Left hindlimb (tissue), 1 donor: ENCODE measurements at places on chromosomes 5 and 9.

- DNase-seq, result no peak
Observed at GRCh38 chr9:81634915-81635516, 54.3 kb downstream of the TLE1 start.

DNA sequence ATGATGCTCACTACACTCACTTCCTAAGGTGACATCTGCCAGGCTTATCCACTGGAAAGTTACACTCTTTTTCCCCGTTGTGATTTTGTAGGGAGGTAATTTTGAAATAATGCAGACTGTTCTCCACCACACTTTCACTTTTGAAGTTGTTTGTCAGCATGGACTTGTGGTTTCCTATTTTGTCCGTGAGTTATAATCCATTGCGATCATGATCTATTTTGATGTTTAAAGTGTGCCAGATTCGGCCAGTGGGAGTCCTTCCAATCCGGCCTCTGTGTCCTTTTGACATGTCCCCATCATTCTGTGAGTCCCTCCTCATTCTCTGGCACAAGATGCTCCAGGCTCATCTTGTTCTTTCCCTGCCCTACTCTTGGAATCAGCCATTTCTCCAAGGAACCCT, 211.3 kb upstream of the KLF4 start:
- no peak for DNase-seq

DNA sequence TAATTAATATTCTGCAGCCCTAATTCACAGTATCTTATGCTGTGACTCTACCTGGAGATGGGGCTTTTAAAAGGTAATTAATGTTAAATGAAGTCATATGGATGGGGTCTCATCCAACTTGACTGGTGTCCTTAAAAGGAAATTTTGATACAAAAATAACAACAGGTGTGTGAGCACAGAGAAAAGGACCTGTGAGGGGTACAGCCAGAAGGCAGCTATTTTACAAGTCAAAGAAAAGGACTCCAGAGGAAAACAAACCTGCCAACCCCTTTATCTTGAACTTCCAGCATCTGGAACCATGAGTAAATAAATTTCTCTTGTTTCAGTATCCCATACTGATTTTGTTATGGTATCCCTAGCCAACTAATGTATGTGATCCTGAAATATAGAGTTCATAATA, 250.3 kb downstream of the TMEM232 start:
- DNase-seq, result no peak

GRCh38 chr5:176647843-176648473, 674 bp downstream of the TSPAN17 start:
- no peak for DNase-seq

- DNase-seq, result no peak
Observed at GRCh38 chr9:83419961-83420360, 118.2 kb downstream of the FRMD3 start.

GRCh38 chr9:120212853-120213200, 367.1 kb downstream of the CDK5RAP2 start:
- no peak for DNase-seq

DNA sequence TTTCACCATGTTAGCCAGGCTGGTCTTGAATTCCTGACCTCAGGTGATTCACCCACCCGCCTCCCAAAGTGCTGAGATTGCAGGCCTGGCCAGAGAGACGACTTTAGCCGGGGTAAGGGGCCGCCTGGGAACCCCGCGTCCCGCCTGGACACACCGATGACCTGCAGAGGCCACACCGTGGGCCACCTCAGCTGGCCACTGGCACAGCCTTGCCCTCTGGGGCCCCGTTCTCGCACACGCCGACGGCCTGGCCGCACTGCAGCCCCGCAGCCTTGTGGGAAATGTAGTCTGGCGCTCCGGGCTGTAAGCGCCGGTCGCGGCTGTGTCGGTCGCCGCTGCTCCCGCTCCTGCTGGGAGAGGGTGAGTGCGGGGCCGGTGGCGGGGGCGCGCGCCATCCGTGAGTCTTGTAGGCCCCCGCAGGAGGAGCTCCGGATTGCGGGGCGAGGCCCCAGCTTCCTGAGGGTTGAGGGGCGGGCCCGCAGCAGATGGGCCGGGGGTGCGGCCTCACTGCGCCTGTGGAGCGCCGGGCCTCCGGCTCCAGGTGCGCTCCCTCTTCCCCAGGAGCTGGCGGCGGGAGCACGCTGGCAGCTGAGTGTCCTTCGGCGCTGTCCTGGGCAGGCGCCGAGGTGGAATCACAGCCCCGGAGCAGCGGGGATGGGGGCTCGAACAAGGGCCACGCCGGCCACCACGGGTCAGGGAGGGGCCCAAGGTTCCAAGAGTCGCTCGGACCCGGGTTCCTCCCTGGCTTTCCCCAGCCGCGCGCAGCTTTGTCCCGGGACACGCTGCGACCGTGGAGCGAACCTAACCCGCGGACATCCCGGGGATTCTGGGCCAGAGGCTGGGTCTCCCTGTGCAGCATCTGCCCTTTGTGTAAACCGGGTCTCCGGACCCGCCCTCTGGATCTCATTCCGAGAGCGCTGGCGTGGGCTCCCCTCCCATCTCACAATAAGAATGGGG, at the start of gene ZFP2:
Gene ZFP2 (plus strand): TSS at position 299 of the 957 bp plus-strand sequence. CDS start 35,401 bp downstream, outside the sequence.
- DNase-seq, result peak; percentile 78

GRCh38 chr9:36031774-36032555, 4.7 kb upstream of the RECK start:
- DNase-seq, result no peak

DNA sequence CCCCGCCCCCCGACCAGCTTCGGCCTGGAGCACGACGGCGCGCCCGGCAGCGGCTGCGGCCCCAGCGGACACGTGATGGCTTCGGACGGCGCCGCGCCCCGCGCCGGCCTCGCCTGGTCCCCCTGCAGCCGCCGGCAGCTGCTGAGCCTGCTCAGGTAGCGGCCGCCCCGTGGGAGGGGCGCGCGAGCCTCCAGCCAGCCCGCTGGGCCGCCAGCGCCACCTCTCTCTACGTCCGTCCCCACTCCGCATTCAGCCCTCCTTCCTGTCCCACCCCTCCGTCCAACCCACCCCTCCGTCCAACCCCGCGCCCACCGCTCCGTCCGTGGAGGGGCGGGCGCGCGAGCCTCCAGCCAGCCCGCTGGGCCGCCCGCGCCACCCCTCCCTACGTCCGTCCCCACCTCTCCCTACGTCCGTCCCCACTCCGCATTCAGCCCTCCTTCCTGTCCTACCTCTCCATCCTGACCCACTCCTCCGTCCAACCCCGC, 6.5 kb downstream of the ADAMTS13 start:
- DNase-seq, result peak; percentile 61

DNA sequence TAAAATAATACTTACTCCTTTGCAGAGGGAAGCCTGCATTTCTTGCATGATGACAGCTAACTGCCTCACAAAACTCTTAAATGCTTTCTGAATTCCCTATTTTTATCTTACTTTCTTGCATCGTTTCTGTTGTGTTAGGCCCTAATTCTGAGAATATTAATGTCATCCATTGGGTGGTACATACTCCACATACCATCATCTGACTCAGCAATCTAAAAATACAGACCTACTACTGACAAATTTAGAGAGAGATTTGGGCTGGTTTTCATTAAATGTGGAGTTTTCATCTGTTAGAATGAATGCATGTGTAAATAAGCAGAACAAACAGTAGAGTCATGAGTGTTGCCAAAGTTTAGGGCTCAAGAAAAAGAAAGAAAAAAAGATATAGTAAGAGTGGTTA, 26.5 kb upstream of the KCNN2 start:
- no peak for DNase-seq

- DNase-seq, result no peak
Observed at GRCh38 chr9:128992995-128993394, 35.1 kb downstream of the SH3GLB2 start.

DNA sequence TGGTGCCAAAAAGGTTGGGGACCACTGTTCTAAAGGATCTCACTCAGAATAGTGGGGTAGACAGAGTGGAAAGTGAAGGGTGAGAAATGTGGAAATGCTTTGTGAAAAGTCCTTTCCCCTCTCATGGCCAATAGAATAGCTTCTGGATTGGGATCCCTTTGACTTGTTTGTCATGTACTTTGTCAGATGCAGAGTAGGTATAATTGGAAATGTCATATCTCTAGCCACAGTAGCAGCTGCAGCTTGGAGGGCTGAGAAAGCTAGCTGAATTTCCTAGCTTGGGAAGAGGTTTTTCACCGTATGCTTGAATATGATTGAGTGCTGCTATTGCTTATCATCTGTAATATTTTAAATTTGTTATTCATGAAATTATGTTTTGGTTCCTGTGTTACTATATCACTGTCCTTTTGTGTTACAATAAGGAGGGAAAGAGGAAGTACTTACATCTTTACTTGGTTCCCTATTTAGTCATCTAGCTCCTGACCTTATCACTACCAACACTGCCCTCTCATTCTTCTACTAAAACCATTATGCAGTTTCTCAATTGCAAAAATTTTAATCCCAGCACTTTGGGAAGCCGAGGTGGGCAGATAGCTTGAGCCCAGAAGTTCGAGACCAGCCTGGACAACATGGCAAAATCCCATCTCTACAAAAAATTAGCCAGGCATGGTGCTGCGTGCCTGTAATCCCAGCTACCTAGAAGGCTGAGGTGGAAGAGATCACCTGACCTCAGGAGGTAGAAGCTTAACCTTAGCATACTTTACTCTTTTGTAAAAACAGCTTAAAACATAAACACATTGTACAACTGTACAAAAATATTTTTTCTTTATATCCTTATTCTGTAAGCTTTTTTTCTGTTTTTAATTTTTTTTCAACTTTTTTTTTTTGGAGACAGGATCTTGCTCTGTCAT, 12.4 kb downstream of the SLC30A5 start:
- DNase-seq, result no peak

DNA sequence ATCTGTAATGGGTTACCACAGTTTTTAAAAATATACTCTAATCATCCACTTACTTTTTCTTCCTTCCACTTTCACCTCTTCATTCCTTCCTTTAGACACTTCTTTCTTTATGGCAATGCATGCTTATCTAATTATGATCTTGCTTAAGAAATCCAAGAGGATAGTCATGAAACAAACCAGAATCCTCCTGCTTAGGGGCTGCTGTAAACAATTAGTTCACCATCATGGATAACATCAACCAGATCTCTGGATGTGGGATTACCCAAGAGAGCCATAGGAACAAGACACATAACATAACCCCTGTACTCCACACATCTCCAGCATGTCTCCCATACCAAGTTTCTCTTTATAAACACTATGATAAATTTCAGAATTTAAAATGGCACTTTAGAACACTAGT, 713.4 kb upstream of the PTPRD start:
- DNase-seq, result no peak

DNA sequence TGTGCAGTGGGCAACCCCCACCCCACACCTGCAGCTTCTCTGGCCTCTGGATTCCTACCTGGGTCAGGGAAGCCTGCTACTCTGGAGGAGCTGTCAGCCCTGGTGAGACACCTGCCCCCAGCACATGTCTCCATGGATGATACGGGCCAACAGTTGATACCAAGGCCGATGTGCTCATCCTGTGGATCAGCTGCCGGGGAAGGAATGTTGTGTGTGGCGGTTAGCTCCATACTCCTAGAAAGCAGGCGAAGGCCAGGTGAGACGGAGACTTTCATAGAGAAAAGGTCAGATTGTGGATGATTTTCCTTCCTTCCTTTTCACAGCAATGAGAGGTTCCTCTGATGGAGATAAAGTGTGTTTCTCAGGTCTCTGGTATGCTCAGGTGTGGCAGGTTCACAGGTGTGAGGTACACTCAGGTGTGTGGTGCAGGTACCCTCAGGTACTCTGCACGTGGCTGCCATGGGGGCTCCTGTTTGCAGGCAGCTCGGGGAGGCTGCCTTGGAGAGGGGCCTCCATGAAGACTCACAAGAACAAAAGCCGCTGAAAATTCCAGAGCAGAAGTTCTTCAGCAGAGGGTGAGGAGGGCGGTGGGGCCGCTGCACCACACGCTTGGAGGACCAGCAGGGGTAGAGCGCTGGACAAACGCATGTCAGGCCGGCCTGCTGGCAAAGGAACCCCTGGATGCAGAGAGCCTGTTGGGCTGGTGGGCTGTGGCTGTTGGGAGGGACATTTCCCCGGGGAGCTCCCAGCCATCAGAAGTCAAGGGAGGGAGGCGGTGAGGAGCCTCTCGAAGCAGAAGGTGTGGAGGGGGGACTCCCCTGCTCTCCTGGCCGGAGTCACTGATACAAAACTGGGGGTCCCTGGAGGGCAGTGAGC, 5.1 kb upstream of the AHRR start:
- DNase-seq, result no peak

DNA sequence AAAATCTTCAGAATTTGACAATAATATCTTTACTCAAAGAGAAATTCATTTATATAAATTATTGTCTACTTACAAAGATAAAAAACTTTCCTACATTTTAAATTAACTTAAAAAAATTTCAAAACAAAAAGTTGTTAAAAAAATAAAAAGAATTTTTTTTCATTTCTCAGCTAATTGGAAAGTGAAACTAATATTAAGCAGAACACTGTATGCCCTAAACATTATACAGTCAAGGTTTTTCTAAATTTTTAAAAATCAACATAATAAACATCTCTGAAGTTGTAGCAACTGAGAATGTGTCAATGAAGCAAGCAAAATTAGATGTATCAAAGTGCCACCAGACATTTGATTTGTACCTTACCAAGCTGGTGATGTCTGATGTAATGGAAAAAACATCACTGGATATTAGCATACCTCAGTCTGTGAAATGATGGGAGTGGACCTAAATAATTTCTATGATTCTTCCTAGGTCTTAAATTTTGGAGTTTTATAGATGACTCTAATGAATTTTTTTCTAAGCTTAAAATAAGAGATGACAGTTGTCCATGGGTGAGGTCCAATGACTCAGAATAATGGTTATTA, 290.1 kb downstream of the ADAMTS6 start:
- no peak for DNase-seq

DNA sequence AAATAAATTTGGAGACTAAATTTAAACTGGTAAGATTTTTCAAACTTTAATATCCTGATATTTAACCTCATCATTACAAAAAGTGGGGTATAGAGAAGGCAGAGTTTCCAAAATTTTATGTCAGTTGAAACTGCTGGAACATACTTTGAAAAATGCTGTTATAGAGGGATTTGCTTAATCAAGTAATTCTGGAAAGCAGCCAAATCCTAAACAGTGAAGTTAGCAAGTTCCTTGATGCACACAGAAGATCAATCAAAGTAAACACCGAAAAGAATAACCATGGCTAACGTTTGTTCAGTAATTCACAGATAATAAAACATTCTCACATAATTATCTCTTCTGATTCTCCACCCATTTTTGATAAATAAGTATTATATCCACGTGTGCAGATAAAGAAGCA, 8.1 kb upstream of the PRR16 start:
- no peak for DNase-seq

- peak; percentile 60 for DNase-seq
Observed at GRCh38 chr9:131394464-131395156, 724 bp downstream of the PRRC2B start.
